ENCODE measurements at places on chromosomes 12 and 14. TPM values are rescaled to one million over a fixed set of nuclear protein-coding genes. Genes with fewer than 3 reads are reported as not detected.
A peak's percentile ranks its signal among the peaks of the same experiment; 100 is the strongest.

The IL23A gene
- total RNA-seq = not detected

The SIRT4 gene
- total RNA-seq = 7.7 TPM

DNA sequence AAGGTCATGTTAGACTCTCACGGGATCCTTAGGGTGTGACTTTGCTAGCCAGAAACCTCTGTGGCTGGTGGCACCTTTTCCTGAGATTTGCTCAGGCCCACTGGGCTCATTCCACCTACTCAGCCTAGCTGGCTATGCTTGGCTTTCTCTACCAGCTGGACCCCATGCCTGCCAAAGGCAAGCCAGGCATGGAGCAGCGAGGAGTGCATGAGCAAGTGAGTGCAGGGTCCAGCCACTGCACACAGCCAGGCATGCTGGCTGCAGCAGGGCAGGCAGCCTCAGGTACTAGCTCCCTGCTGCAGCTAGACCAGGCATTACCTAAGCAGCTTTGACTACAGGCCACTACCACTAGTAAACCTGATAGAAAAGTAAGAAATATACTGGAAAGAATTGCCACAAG lies 29.7 kb upstream of the PAPLN start:
- no peak overlapping the region for H3K27ac ChIP-seq
- H3K4me1 ChIP-seq = no peaks in the 10 kb centered on the region
- no peaks in the 10 kb centered on the region for H3K36me3 ChIP-seq
- no peak overlapping the region for H3K4me3 ChIP-seq

The TRPV4 gene
- total RNA-seq = 0.11 TPM

DNA sequence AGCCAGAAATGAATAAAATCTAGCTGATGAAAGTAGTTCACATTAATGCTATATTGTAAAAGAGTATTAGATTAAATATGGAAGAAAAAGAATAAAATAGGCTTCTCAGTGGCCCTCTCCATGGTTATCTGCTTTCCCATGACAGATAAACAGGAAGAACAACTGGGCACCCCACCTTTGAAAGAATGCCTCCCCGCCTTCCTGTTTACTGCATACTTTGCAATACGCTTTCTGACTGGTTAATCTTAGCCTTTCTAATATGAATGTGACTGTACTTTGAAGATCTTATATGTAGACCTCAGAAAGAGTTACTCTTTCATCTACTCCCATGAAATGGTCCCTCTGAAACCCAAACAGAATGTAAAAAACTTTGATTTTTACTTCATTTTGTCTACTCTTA lies 34.1 kb upstream of the DAAM1 start:
- H3K27me3 ChIP-seq = no peaks in the 10 kb centered on the region
- DNase-seq = no peak
- no peak overlapping the region for H3K27ac ChIP-seq
- H3K4me3 ChIP-seq = no peak overlapping the region
- no peaks in the 10 kb centered on the region for H3K36me3 ChIP-seq

DNA sequence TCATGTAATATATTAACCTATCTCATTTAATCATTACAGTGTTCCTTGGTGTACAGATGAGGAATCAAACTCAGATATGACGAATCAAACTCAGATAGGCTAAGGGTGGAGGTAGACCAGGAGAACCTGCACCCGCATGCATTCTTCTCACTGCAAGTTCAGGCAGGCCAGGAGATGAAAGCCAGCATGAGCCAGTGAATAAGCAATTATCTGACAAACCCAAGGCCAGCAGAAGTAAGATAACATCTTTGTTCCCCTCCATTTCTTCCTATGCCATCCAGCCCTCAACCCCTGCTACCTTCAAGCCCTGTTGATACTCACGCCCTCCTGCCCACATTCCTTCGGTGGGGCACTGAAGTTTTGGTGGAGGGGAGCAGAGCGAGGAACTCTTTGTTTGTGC lies 152.2 kb downstream of the ETV6 start:
- no peaks in the 10 kb centered on the region for H3K27me3 ChIP-seq
- H3K27ac ChIP-seq = no peak overlapping the region
- no peak for DNase-seq
- H3K4me1 ChIP-seq = peaks cover 13% of the 10 kb centered on the region
- no peaks in the 10 kb centered on the region for H3K36me3 ChIP-seq

The FAM90A1 gene
- total RNA-seq = not detected

GRCh38 chr12:16399101-16399500 lies 51.7 kb downstream of the MGST1 start:
- no peaks in the 10 kb centered on the region for H3K36me3 ChIP-seq
- no peaks in the 10 kb centered on the region for H3K27me3 ChIP-seq
- no peak overlapping the region for H3K27ac ChIP-seq
- no peak for DNase-seq
- no peaks in the 10 kb centered on the region for H3K4me1 ChIP-seq

GRCh38 chr14:95445676-95446075 lies 70.8 kb downstream of the SYNE3 start:
- H3K27me3 ChIP-seq = no peaks in the 10 kb centered on the region
- H3K4me1 ChIP-seq = no peaks in the 10 kb centered on the region
- DNase-seq = no peak
- peaks cover 45% of the 10 kb centered on the region for H3K36me3 ChIP-seq

GRCh38 chr14:99322731-99323599 lies 51.0 kb upstream of the BCL11B start:
- no peaks in the 10 kb centered on the region for H3K27me3 ChIP-seq
- H3K4me3 ChIP-seq = no peak overlapping the region
- DNase-seq = no peak
- no peaks in the 10 kb centered on the region for H3K36me3 ChIP-seq
- H3K4me1 ChIP-seq = no peaks in the 10 kb centered on the region
- H3K27ac ChIP-seq = no peak overlapping the region

The SMOC1 gene
- total RNA-seq = 6.2 TPM

The PMCH gene
- not detected for total RNA-seq

GRCh38 chr12:55932551-55932910 lies 1.6 kb downstream of the DGKA start:
- H3K27me3 ChIP-seq = peaks cover 3% of the 10 kb centered on the region
- H3K36me3 ChIP-seq = no peaks in the 10 kb centered on the region
- H3K4me1 ChIP-seq = peaks cover 19% of the 10 kb centered on the region
- H3K4me3 ChIP-seq = peak overlapping the region; percentile 77
- H3K27ac ChIP-seq = no peak overlapping the region

DNA sequence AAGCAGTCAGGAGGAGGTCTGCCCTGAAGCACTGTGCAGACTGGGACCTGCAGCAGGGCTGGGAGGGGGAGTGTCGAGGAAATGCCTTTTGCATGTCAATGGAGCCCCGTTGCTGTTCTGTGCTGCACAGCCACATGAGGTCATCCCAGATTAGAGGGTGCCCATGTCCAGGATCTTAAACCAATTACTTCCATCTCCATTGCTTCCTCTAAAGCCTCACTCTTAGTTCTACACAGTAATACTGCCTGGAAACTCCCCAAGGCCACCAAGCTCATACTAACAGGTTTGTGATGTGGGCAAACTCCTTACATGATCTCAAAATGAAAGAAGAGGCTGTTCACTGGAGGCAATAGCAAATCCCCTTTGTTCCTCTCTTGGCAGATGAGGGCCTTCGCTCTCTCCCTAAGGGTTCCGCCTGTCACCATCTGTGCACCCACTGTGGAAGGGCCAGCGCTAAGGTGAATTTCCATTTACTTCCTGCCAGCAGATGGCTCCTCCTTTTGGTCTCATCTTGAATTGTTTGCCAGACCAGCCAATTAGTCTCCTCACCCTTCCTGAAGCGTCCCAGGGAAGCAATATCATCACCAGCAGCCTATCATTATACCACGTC lies 35.4 kb upstream of the LTA4H start:
- H3K36me3 ChIP-seq = no peaks in the 10 kb centered on the region
- H3K27me3 ChIP-seq = no peaks in the 10 kb centered on the region
- H3K4me1 ChIP-seq = no peaks in the 10 kb centered on the region
- no peak overlapping the region for H3K4me3 ChIP-seq

GRCh38 chr12:111274777-111275176 lies 94.1 kb downstream of the PHETA1 start:
- no peak overlapping the region for H3K27ac ChIP-seq
- H3K36me3 ChIP-seq = no peaks in the 10 kb centered on the region
- DNase-seq = no peak
- H3K27me3 ChIP-seq = peaks cover 17% of the 10 kb centered on the region
- no peaks in the 10 kb centered on the region for H3K4me1 ChIP-seq
- H3K4me3 ChIP-seq = no peak overlapping the region

The WNT5B gene
- total RNA-seq = 0.46 TPM

Data from psoas muscle (tissue), 8 donors.